ENCODE measurements at places on chromosomes 11 and 22. TPM values are rescaled to one million over a fixed set of nuclear protein-coding genes. Genes with fewer than 3 reads are reported as not detected.

- no peak for DNase-seq
Observed at GRCh38 chr11:38156495-38157146, 1558.6 kb upstream of the RAG2 start.

- DNase-seq: no peak
Observed at GRCh38 chr11:75031224-75031753, 42.6 kb downstream of the NEU3 start.

DNA sequence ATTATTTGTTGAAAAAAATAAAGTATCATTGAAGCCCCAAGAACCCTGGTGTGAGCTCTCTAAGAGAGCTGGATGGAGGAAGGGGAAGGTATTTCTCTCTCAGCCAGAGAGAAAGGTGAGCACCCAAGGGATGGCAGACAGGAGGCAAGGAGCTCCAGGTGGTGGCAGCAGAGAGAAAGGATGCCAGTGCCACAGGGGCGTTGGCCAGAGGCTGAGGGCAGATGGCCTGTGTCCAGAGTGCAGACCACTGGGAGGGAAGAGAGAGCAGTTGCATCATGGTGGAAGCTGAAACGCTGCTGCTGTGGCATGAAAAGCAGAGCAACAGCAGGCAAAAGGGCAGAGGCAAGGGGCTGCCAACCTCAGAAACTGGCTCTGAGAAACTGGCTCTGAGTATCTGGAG lies 8.5 kb downstream of the SPON1 start:
- DNase-seq: no peak

The HTR3A gene
- not detected for total RNA-seq

The SPON1 gene
- total RNA-seq: 133 TPM

The CSF2RB gene
- 8.6 TPM for total RNA-seq

Data from breast epithelium (tissue), 4 donors.